ENCODE measurements at places on chromosomes 5 and 9.

- no peak for DNase-seq
Observed at GRCh38 chr5:114858665-114859437, 310.9 kb downstream of the TRIM36 start.

- no peak for DNase-seq
Observed at GRCh38 chr9:131617611-131618010, 72.3 kb downstream of the PRRT1B start.

- no peak for DNase-seq
Observed at GRCh38 chr5:3194271-3194670, 401.4 kb upstream of the IRX1 start.

DNA sequence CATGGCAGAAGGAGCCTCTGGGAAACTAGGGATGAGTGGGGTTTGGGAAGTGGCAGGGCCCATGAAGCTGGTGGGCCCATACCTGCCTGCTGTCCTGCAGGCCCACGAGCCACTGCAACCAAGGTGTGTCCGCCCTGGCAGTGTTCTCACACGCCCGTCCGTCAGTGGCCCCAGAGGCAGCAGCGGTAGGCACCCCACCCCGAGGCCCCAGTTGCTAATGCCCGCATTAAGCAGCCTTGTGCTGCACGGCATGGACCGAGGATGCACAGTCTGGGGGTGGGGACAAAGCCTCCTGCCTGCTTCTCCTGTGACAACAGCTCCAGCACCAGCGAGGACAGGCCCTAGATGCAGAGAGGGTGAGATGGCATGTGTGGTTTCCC, 41.3 kb downstream of the HK3 start:
- no peak for DNase-seq

- no peak for DNase-seq
Observed at GRCh38 chr5:170538096-170538465, 34.3 kb downstream of the KCNIP1 start.

GRCh38 chr9:129735546-129735945, 17.3 kb downstream of the PTGES start:
- no peak for DNase-seq

GRCh38 chr9:119509291-119509905, 140.2 kb upstream of the BRINP1 start:
- DNase-seq: no peak

- no peak for DNase-seq
Observed at GRCh38 chr5:76855961-76856360, 6.1 kb downstream of the S100Z start.

- DNase-seq: no peak
Observed at GRCh38 chr5:45795458-45795857, 99.3 kb upstream of the HCN1 start.

DNA sequence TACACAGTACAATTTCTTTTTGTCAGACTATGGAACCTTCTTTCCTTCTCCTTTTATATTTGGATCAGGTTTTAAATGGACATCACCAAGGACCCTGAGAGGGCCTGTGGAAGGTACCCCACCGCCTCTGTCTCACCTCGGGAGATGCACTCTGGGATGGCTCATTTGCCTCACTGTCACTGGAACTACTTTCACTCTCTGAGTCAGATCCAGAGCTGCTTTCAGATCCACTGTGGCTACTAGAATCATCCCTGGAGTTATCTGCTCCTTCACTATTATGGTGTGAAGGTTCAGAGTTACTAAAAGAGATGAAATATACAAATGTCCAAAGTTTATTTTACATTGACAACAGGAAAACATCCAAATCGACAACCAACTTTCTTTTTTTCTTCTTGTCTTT, 24.6 kb downstream of the LEAP2 start:
- DNase-seq: no peak

- no peak for DNase-seq
Observed at GRCh38 chr5:80569961-80570786, at the start of gene ANKRD34B. Gene ANKRD34B (minus strand): TSS chr5:80570280. CDS start chr5:80560019, 10,261 bp downstream.

GRCh38 chr9:135857371-135857786, 50.0 kb downstream of the CAMSAP1 start:
- DNase-seq: peak; percentile 75

- no peak for DNase-seq
Observed at GRCh38 chr5:2201011-2201410, 318.3 kb upstream of the IRX4 start.

DNA sequence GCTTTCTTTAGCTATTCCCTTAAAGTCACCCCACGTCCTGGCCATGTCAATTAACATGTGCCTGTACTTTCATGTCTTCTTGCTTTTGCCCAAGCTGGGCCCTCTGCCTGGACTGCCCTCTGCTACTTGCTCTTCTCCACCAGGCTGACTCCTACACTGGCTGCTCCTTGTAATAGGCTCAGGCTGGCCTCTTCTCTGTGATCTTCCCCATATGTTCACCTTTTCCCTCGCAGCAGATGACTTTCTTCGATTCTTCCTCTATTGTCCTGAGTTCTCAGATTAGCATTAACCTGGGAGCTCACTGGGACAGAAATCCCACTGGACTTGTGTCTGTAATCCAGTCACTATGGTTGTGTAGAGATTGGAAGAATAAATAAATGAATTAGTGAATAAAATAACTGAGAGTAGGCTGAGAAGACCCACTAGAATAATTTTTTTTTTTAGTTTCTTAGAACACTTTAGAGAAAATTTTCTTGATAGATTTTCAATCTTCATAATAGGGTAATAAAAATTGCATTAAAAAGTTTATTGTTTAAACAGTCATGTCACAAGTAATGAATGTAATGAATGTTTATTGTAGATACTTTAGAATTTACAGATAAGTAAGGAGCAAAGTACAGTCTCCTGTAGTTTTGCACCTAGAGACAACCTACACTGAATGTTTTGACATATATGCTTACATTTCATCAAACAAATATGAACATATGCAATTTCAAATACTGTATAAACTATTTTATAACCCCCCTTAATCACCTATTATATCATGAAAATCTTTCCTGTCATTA, 47.4 kb upstream of the TNFSF15 start:
- no peak for DNase-seq

GRCh38 chr9:106637486-106637885, 225.5 kb upstream of the ZNF462 start:
- no peak for DNase-seq

DNA sequence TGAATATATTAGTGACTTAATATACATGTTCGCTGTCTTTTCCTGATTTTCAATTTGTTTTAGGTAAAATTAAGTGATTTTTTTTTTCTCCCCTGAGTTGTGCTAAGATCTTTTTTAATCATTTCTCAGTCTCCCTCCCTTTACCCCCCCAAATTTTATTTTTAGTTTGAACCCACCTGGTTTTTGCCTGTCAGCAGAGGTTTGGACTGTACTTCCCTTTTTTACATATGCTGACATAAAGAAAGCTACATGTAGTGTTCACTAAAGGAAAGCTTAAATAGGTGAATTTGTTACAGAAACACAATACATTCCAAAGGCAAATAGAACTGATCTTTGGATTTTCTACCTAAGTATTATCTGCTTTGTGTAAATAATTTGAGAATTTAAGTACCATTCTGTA, 82.2 kb downstream of the IPO11 start:
- DNase-seq: no peak

DNA sequence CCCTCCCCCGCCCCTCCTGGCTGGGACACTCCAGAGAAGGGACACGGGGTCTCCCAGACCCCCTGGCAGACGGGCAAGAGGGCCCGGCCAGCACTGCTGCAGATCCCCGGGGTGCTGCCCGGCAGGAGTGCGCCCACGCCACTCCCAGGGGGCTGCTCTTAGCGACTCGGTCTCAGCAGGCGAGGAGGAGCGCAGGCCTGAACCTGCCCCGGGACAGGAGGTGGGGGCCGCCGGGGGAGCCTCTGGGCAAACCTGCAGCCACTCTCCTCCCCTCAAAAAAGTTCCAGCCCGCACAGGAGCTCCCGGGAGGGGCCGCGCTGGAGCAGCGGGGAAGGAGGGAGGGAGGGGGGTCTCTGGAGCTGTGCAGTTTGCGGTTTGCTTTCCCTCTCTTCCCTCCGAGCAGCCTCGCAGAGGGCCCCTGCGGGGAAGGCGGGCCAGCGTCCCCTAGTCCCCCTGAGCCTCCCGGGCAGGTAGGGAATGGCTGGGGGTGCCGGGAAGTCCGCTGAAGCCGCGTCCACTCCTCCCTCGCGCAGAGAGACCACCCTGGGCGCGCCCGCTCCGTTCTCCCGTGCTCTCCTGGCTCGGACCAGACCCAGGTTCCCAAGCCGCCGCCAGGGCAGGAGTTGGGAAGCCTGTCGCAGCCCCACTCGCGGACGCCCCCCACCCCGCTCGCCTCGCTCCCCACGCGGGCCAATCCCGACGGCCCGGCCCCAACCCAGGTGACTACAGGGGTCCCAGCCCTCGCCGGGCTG, 44.2 kb downstream of the NACC2 start:
- no peak for DNase-seq

DNA sequence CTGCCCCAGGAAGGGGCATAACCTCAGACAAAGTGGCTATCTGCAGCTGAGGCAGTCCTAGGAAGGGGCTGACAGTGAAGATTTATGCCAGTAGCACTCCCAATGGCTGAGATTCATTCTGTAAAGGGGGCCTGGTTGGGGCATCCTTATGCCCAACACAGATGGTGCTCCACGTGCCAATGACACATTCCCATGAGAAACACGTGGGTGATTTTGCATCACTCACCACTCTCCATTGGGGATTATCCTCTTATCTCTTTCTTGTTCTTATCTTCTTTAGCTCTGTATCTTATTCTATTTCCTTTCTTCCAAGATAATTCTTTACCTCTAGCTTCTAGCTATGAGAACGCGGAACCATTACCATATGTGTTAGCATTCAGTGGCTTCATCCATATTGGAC, 194.0 kb upstream of the TUT7 start:
- DNase-seq: no peak

DNA sequence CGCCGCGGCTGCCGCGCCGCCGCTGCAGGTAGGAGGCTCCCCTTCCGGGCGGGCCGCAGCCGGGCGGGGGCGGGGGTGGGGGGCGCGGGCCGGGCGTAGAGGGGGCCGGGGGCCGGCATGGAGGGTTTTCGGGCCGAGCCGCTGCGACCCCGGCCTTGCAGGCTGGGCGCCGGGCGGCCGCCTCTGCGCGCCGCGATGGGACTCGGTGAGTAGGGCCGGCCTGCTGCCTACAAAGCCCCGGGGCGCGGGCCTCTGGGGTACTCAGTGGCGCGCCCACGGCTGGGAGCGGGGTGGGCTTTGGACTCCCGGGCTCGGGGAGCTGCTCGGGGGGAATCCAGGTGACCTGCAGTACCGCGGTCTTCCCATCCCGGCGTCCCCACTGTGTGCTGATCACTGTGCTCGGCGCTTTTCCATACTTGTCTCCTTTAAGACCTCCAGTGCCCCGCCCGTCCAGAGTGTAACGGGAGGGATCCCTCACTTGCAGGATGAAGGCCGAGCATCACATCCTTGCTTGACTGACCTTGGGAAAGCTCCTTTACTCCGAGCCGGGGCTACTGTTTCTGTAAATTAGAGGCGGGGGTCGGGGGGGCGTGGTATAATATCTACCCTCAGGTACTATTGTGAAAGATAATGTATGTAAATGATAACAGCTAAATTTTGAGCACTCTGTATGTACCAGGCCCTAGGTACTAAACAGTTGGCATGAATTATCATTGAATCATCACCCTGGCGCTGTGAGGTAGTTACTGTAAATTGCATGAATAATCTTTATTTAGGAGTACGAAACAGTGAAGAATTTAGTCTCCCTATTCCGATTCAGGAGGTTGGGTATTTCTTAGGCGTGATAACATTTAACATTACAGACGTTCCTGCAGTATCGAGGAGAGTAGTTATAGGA, 672 bp downstream of the MSANTD3 start:
- peak; percentile 53 for DNase-seq

DNA sequence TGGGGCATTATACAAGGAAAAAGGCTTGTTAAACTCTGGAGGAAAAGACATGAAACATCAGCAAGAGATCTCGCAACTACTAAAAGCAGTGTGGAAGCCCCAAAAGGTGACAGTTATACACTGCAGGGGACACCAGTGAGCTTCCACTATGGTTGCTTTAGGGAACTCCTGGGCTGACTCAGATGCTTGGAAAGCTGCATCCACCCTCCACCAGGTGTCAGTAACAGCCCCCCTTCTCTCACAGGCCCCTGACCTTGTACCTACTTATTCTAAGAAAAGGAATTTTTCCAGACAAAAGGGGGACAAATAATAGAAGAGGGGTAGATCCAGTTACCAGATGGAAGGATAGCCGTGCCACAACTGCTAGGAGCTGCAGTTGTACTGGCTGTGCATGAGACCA, 154.4 kb upstream of the COX7C start:
- peak; percentile 61 for DNase-seq

- no peak for DNase-seq
Observed at GRCh38 chr9:4116723-4117460, 183.0 kb downstream of the GLIS3 start.

GRCh38 chr5:141359790-141360426, at the start of gene PCDHGB2:
Gene PCDHGB2 (plus strand): TSS chr5:141359994. CDS start chr5:141360136, 142 bp downstream.
- DNase-seq: peak; percentile 63

DNA sequence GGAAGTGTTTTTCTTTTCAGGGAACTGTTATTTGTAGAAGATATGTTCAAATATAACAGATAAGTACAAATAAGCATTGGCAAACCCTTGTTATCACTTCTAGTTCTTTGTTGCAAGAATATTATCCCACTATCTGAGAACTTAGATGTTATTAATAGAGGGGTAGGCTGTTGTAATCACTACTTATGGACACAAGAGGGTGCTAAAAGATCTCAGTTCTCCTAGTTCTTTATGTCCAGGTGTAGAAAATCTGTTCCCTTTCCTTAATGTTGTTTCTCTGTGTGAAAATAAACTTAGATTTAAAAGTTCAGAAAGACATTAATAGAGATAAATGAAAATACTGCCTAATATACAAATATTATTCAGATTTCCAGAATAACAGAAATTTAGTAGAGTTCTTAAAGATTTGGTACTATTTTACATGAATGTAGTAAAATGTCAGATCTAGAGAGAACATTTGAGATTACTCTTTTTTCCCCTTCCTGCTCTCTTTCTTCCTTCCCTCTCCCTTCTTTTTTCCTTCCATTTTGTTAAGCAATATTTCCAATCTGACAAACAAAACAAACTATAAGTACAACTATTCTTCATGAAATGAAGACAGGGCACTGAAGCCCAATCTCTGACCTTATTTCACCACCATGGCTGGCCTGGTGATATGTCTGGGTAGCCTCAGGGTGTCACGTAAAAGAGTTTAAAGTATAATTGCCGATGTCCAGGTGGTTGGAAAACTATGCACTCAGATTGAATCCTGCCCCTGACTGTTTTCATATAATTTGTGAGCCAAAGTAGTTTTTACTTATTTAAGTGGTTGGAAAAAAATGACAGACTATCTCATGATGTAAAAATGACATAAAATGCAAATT, 43.6 kb upstream of the C5orf46 start:
- peak; percentile 85 for DNase-seq

GRCh38 chr9:113634596-113635515, 171.3 kb downstream of the RGS3 start:
- DNase-seq: no peak

GRCh38 chr5:125154301-125155110, 408.1 kb upstream of the ZNF608 start:
- no peak for DNase-seq

DNA sequence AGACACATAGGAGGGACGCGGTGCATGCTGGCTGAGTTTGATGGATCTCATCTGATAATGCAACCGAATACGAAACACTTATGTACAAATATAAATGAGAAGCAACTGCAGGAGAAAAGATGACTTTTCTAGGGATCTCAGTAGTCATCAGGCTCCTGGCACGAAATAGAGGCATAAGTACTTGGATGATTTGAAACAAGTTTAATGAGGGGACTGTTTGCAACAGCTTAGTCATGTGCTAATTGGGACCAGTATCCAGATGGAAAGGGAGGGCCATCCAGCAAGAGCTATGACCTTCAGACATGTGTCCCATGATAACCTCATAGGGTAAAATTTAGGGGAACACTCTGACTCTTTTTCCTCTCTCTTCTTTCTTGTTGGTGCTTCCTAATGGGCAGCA, 123.0 kb downstream of the EGFLAM start:
- DNase-seq: no peak

- DNase-seq: no peak
Observed at GRCh38 chr5:575636-576035, 36.5 kb upstream of the CEP72 start.

Measured in PC-3 (cell line).